Pancreas (tissue), 10 donors: ENCODE measurements at places on chromosomes 3 and 15. TPM values are rescaled to one million over a fixed set of nuclear protein-coding genes. Genes with fewer than 3 reads are reported as not detected.

- DNase-seq: no peak
Observed at GRCh38 chr3:193317682-193318300, 60.8 kb downstream of the ATP13A5 start.

GRCh38 chr15:29140475-29141307 is 128.9 kb downstream of the NSMCE3 start:
- no peak for DNase-seq

DNA sequence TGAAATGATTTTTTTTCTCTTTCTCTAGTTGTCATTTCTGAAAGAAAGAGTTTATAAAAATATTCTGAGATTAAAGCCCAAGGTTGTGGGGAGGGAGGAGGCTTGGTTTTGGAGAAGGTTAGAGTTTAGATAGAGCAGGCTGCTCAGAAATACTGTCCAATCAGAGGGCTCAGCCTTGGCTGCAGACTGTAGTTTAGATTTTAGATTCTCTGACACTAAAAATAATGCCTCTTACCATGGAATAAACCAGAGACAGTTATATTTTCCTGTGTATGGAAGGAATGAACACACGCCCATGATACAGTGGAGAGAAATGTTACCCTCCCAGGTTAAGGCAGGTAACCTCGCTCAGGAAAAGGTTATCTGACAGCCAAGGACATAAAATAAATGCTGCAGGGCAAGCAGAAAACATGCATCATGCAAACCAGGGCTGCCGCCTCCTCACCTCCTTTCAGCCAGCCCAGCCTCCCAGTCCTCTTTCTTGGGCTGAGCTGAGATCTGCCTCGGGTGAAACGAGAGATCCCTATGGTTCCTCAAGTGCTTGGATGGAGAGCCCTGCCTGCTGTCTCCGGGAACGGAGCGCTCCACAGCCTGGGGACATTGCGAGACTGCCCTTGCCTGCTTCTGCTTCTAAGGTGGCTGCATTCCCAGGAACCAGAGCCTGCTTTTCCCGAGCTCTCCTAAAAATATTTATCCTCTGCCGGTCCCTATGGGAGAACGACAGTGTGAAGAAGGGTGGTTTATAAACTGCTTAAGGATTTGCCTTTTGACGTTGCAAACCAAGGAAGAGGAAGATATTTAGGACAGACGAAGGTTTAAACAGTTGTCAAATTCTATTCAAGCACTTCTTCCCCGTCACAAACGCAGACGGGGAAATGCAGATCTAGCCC is 848 bp downstream of the NCEH1 start:
- peak; percentile 39 for DNase-seq

- no peak for DNase-seq
Observed at GRCh38 chr3:195540511-195540910, 2.6 kb downstream of the PPP1R2 start.

GRCh38 chr3:18648159-18648558 is 223.0 kb upstream of the SATB1 start:
- DNase-seq: no peak

DNA sequence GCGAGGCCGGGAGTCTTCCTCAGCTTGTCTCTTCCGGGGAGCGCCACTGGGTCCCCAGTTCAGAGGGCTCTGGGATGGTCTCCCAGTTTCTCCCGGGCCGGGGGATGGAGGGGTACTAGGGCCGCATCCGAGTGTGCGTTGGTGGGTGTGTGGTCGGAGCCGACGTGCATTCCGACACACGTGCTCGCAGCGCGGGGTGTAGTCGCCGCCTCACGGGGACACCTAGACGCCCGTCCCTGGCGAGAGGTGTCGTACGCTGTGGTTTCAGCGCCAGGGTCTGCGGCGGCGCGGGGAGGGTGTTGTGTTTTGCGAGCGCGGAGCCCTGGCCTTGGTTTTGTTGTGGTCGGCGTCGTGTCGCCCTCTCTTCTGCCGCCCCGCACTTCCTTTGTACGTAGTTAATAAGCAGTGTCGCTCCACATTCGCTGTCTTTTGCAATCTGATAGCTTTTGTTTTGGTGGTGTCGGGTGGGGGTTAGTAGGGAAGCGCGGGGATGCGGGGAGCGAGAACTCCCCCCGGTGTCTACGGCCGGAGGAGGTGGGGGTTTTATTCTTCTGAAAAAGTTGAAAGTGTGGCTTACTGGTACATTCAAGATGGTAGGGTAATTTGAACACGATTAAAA is 2.2 kb downstream of the IGF1R start:
- no peak for DNase-seq

DNA sequence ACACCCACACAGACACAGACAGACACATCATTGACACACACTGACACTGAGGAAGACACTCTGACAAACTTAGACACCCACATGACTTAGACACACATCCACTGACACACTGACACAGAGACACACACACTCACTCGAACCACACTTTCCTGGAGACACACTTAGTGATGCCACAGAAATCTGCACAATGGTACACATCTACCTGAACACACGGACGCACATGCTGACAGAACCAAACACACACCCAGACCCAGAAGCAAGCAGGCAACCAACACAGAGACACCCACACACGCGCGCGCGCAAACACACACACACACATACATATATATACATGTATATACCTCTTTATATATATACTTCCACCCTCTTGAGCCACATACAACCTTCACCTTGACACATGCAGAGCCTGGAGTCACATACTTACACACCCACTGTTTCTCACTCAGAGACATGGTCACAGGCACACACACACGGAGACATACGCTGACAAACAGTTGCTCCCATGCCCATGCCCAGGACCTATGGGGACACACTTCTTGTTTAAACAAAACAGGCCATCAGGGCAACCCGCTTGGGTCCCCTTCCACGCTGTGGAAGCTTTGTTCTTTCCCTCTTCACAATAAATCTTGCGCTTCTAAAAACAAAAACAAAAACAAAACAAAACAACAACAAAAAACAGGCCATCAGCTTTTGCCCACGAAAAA is 913 bp upstream of the SCN5A start:
- DNase-seq: no peak

DNA sequence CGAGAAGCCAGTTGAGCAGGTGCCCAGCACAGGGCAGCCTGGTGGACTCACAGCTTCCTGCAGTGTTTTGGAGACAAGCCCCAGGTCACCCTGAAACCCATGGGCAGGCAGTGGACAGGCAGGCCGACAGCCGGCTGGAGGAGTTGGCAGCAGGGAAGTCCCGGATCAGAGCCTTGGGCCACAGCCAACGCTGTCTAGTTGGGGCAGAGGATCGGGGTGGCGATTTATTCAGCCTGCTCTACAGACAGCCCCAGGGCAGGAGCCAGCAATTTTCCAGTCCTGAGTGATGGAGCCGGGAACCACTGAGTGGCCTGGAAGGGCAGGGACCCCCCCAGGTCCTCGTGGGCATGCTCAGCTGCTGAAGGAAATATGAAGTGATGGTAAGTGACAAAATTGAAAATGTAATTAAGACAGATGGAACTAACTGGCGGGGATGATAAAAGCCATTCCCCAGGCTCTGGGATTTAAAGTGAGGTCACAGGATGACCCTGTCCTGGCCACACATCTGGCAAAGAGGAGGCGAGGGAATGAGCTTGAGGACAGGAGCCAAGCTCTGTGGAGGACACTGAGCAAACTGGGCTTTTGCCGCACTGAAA is 34.4 kb upstream of the TBC1D21 start:
- DNase-seq: peak; percentile 76

DNA sequence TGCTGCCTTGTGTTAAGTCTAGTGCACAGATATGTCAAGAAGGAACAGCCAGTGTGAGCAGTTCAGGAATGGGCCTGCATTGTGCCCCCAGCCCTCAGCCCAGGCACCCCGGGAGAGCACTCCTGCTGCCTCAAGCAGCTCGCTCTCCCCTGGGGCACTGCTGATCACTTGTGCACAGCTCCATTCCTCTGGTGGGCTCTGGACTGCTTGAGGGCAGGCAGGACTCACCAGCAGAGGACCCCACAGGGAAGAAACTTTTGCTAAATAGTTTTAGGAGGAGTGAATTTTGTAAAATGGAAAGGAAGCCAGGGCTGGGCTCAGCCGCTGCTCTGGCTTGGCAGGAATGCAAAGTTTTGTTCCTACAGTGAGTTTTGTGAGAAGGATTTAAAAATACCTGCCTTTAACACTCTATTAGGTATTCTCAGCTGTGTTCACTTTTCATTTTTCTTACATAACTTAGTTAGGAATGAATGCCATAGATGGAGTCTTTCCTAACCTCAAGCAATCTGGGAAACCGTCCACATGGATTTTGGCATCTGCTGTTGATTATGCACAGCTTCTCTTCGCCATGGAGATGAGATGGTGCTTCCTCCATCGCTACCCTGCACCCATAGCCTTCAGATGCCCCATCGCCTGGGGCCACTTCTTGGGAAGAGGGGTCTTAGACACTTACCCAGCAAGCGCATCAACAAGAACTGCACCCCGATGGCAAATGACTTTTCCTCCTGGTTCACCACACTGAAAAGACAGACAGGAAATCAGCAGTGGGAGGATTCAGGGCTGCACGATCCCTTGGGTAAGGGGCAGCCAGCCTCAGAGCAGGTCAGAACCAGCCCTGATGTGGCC is 42.3 kb upstream of the RAB6B start:
- peak; percentile 35 for DNase-seq

- no peak for DNase-seq
Observed at GRCh38 chr15:52094811-52095584, 17.6 kb downstream of the BCL2L10 start.

DNA sequence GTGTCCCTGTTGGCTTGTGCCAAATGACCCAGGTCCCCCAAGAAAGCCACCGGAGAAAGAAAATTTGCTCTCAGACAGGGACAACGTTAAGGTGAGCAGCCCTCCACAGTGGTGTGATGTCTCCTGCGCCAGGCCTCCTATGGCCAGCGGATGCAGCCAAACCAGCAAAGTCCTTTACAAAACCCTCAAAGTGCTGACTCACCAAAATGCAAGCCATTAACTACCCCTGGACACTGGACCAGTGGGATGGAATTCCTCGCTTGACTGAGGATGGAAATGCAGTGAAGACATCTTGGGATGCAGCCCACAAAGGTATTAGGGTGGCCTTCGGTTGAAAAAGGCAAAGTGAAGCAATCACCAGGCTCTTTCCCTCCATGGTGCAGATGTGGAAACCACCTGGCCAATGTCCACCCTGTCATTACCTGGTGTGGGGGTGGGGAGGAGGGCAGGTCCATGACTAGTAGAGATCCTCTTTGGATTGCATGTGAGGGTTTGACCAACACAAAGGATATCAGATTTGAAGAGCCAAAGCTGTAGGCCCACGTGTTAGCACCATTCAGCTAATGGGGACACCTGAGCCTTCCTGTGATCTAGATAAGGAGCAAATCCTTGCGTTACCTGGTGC is 127.4 kb upstream of the SLC6A11 start:
- no peak for DNase-seq

DNA sequence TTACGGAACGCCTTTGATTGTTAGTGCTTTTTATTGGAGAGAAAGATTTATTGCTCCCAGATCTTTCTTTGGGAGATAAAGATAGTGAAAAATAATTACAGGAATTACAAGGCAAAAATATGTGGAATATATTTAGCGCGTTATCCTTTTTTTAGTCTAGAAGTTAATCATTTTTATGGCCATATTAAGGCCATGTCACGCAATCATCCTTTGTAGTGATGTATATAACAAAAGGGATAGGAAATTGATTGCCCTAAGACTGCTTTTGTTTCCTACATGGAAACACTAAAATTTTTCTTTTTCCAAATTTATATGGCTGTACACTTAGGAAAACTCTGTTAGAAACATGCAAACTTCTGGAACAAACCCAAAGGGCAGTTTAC is 1.5 kb downstream of the TRPC1 start:
- DNase-seq: no peak

- no peak for DNase-seq
Observed at GRCh38 chr3:29890801-29891200, 609.9 kb downstream of the RBMS3 start.

- DNase-seq: peak; percentile 53
Observed at GRCh38 chr3:141231952-141232823, 563 bp downstream of the PXYLP1 start.

DNA sequence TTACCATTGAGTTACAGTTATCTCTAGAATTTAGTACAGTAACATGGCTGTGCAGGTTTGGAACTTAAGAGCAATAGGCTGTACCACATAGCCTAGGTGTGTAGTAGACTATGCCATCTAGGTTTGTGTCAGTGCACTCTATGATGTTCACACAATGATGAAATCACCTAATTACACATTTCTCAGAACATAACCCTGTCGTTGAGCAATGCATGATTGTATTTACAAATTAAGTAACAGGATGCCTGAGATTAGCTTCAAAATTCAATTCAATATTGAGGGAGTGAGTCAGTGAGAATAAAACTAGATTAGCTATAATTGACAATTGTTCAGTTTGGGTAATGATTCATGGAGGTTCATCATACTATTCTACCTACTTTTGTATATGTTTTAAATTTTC is 633.8 kb downstream of the IGSF11 start:
- no peak for DNase-seq

TTLL13 gene
- 0.19 TPM for total RNA-seq

C3orf49 gene
- total RNA-seq: not detected

ETV5 gene
- 33.4 TPM for total RNA-seq
